Lung (tissue), 17 donors: ENCODE measurements at places on chromosomes 2 and 18.

GRCh38 chr2:45953376-45954027 lies 302.0 kb downstream of the PRKCE start:
- H3K4me3 ChIP-seq, result no peak overlapping the region
- H3K27ac ChIP-seq, result no peak overlapping the region
- H3K27me3 ChIP-seq, result no peaks in the 10 kb centered on the region
- DNase-seq, result no peak
- H3K36me3 ChIP-seq, result no peaks in the 10 kb centered on the region
- peaks cover 26% of the 10 kb centered on the region for H3K4me1 ChIP-seq

DNA sequence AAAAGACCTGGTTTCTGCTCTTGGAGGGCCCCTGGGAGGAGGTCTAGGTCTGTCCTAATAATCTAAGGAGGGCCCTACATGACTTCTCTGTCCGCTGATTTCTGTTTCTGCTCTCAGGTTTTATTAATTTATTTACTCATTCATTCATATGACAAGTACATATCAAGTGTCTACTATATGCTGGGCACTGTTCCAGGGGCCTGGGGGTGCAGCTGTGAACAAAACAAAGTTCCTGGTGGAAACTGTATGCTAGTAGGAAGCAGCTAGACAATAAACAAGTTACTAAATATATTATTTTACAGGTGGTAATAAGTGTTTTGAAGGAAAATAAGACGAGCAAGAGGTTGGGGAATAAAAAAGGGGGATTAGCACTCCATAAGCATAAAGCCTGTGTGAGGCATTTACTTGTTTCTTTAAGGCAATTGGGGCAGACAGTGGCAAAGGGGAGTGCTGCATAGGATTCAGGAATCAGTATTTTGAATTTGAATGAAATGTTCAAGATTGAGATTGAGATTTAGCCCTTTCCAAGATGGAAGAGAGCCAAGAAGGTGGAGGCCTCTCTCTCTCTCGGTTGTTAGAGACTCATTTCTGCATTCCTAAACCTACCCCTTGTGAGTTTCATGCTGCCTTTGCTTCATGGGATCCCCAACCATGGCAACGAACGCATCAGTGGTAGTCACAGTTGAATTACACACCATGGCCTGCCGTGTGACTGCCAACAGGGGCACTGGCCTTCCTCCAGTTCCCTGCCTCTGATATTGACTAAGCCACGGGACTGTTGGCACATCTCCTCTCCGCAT lies 28.3 kb downstream of the DRC1 start:
- H3K36me3 ChIP-seq, result no peaks in the 10 kb centered on the region
- H3K27ac ChIP-seq, result no peak overlapping the region
- no peak overlapping the region for H3K4me3 ChIP-seq
- no peaks in the 10 kb centered on the region for H3K4me1 ChIP-seq
- H3K27me3 ChIP-seq, result no peaks in the 10 kb centered on the region
- DNase-seq, result peak; percentile 29

GRCh38 chr2:177715771-177716170 lies 323.2 kb downstream of the AGPS start:
- H3K4me1 ChIP-seq, result no peaks in the 10 kb centered on the region
- H3K27me3 ChIP-seq, result no peaks in the 10 kb centered on the region

DNA sequence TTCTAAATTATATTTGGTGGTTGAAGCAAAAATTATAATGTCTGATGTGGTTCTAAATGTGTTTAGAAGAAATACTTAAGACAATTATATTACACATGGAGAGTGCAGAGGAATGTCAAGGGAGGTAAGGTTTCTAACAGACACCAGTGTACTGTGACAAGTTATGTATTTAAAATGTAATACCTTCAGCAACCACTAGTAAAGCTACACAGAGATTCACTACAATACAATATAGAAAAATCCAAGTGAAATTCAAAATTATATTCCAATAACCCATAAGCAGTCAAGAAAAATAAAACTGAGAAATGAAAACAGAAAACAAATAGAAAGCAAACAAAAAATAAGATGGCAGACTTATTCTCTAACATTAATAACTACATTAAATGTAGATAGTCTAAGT lies 249.5 kb upstream of the KLHL14 start:
- H3K27me3 ChIP-seq, result no peaks in the 10 kb centered on the region
- no peaks in the 10 kb centered on the region for H3K4me1 ChIP-seq
- DNase-seq, result no peak
- H3K4me3 ChIP-seq, result no peak overlapping the region

GRCh38 chr18:45626330-45627203 lies 11.3 kb downstream of the SLC14A2 start:
- H3K36me3 ChIP-seq, result no peaks in the 10 kb centered on the region
- H3K4me1 ChIP-seq, result no peaks in the 10 kb centered on the region
- H3K27me3 ChIP-seq, result no peaks in the 10 kb centered on the region

DNA sequence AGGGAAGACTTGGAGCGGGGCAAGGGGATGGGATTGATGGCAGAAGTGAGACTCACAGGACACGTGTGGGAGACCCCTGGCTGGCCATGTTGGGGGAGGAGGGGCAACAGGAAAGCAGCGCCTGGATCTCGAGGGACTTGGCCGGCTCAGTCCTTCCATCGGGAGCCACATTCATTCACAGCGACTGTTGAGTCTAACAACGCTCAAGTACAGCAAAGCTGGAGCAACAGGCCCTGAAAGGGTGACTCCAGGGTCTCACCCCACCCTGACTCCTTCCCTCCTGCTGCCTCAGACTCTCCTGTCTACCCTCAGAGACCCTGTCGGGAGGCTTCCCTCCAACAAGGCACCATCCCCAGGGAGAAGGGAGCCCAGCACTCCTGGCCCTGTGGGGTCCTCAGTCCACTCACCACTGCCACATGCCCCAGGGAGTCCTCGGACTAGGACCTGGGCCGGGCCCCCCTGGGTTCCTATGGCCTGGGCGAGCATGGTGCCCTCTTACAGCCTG lies 14.8 kb upstream of the ALPI start:
- H3K4me3 ChIP-seq, result no peak overlapping the region
- no peaks in the 10 kb centered on the region for H3K4me1 ChIP-seq
- H3K27me3 ChIP-seq, result no peaks in the 10 kb centered on the region
- DNase-seq, result no peak
- H3K27ac ChIP-seq, result no peak overlapping the region

DNA sequence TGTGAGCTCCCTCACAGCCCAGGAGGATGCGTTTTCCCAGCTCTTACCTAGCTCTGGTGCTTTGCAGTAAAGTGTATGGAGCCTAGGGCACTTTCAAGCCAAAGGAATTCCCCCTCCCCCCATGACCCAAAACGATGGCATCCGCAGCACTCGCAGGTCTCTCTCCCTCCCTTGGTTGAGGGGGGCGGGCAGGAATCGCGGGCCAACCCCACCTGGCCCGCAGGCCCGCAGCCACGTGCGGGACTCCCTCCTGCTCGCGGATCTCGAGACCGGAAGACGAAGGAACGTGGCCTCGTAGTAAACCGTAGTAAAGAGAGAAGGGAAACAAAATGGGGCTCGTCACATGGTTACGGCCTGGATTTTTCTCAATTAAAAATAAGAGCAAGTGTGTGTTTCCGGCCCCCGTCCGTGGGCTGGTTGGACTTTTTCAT lies 8.5 kb downstream of the IRS1 start:
- peaks cover 29% of the 10 kb centered on the region for H3K36me3 ChIP-seq
- peak overlapping the region; percentile 95 for H3K27ac ChIP-seq
- no peaks in the 10 kb centered on the region for H3K27me3 ChIP-seq
- H3K4me1 ChIP-seq, result peaks cover 14% of the 10 kb centered on the region
- DNase-seq, result peak; percentile 75

GRCh38 chr2:225013425-225014365 lies 28.6 kb downstream of the DOCK10 start:
- no peak overlapping the region for H3K27ac ChIP-seq
- peak; percentile 46 for DNase-seq
- no peaks in the 10 kb centered on the region for H3K36me3 ChIP-seq
- H3K4me1 ChIP-seq, result no peaks in the 10 kb centered on the region

DNA sequence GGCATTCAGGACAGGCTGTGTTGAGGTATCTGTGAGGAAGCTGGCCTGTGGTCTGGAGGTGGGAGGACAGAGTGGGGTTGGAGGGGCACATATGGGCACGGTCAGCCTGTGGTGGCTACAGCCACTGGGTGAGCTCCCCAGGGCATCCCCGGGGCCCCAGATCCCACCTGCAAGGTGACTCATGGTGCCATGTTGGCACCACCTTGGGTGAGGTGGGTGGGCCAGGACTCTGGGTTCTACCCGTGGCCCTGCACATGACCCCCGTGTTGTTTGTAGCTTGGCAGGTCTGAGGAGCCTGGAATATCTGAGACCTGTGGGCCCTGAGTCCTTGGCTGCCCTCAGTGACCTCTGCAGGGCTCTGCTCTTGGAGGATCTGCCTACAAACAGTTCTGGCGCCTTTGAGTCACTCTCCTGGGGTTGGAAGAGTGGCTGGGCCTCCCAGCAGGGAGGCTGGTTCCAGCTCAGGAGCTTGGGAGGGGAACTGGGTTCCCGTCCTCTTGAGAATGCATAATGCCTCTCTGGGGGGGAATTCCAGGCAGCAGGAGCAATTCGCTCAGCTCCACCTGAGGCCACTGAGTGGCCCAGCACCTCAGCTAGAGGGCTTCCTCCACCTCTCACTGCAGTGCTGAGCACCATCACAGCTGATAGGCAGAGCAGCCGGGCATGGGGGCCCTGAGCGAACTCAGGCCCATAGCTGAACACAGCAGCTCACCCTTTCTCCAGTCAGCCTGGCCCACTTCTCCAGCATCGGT lies 105.1 kb downstream of the DYSF start:
- H3K36me3 ChIP-seq, result no peaks in the 10 kb centered on the region
- no peak overlapping the region for H3K4me3 ChIP-seq
- no peaks in the 10 kb centered on the region for H3K4me1 ChIP-seq
- H3K27me3 ChIP-seq, result no peaks in the 10 kb centered on the region

GRCh38 chr2:185255566-185255965 lies 483.0 kb upstream of the FSIP2 start:
- H3K4me3 ChIP-seq, result no peak overlapping the region
- no peak overlapping the region for H3K27ac ChIP-seq
- H3K4me1 ChIP-seq, result no peaks in the 10 kb centered on the region
- H3K36me3 ChIP-seq, result no peaks in the 10 kb centered on the region

- H3K4me1 ChIP-seq, result no peaks in the 10 kb centered on the region
- DNase-seq, result no peak
- H3K36me3 ChIP-seq, result no peaks in the 10 kb centered on the region
Measured at GRCh38 chr2:216915557-216916150, 55.8 kb upstream of the TNP1 start.

DNA sequence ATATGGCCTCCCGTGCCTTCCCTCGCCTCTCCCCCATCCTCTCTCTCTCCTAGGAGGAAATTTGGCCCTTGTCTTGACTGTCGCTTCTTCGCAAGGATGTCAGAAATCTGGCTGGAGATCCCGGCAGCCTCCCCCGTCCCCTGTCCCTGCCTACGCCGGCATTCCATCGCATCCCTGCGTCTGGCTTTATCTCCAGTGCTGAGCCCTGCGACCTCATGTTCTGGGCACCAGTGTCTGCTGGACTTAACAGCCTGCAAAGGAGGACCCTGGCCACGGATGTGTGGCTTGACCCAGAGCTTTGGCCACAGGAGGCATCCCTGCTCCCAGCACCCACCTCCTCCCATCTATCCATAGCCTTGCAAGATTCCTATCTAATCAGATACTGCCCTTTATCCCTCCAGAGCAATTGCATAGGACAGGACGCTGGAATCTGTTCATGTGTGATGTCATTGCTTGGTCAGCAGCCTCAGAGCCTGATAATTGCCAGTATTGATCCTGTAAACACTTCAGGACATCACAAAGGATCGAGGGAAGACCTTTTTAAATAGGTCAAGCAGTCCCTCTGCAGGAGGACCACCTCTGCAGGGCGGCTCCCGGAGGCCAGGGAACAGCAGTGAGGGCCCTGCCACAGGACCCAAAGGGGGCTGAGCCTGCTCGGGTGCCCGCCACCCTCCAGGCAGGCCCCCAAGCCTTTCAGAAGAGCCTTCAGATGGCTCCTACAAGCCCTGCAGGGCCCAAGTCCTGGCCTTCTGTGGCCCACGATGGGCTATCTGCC lies 168.2 kb downstream of the TWIST2 start:
- no peak overlapping the region for H3K27ac ChIP-seq
- no peaks in the 10 kb centered on the region for H3K27me3 ChIP-seq
- H3K4me3 ChIP-seq, result no peak overlapping the region
- DNase-seq, result no peak
- no peaks in the 10 kb centered on the region for H3K36me3 ChIP-seq
- H3K4me1 ChIP-seq, result no peaks in the 10 kb centered on the region

- H3K4me1 ChIP-seq, result no peaks in the 10 kb centered on the region
- no peaks in the 10 kb centered on the region for H3K36me3 ChIP-seq
- H3K27ac ChIP-seq, result no peak overlapping the region
- H3K27me3 ChIP-seq, result no peaks in the 10 kb centered on the region
- DNase-seq, result no peak
Measured at GRCh38 chr2:14492920-14493503, 139.5 kb upstream of the LRATD1 start.

- H3K36me3 ChIP-seq, result no peaks in the 10 kb centered on the region
- no peak overlapping the region for H3K4me3 ChIP-seq
- DNase-seq, result no peak
- H3K4me1 ChIP-seq, result no peaks in the 10 kb centered on the region
Measured at GRCh38 chr2:46803911-46804670, 111.5 kb downstream of the MCFD2 start.

GRCh38 chr2:14524803-14525080 lies 107.8 kb upstream of the LRATD1 start:
- H3K36me3 ChIP-seq, result no peaks in the 10 kb centered on the region
- no peaks in the 10 kb centered on the region for H3K27me3 ChIP-seq
- H3K4me3 ChIP-seq, result no peak overlapping the region
- no peak for DNase-seq

- H3K36me3 ChIP-seq, result no peaks in the 10 kb centered on the region
- H3K4me1 ChIP-seq, result no peaks in the 10 kb centered on the region
- no peak for DNase-seq
- H3K4me3 ChIP-seq, result no peak overlapping the region
- H3K27ac ChIP-seq, result no peak overlapping the region
- no peaks in the 10 kb centered on the region for H3K27me3 ChIP-seq
Measured at GRCh38 chr2:32249731-32250236, 14.9 kb downstream of the NLRC4 start.

DNA sequence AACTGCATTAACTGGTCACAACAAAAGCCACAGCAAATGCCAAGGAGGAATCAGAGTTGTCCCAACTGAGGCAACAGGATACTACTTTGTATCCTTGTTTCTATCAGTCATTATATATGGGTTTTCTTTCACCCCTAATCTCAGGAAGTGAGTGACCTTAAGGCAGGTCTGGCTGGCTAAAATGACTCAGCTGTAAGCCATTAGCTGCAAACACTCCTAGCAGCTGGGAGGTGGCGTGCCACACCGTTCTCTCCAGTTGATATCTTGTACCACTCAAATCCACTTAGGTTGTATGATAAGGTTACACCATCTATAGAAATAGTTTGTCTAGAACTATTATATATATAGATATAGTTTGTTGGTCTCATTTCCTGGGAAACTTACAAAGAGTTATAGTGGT lies 171.1 kb upstream of the MC4R start:
- H3K27ac ChIP-seq, result no peak overlapping the region
- DNase-seq, result no peak
- no peak overlapping the region for H3K4me3 ChIP-seq

- no peak for DNase-seq
- no peaks in the 10 kb centered on the region for H3K36me3 ChIP-seq
- H3K4me1 ChIP-seq, result no peaks in the 10 kb centered on the region
Measured at GRCh38 chr18:68724021-68724420, 9.1 kb upstream of the TMX3 start.
